MG63 (cell line): ENCODE measurements at places on chromosomes 12 and 14. TPM values are rescaled to one million over a fixed set of nuclear protein-coding genes. Genes with fewer than 3 reads are reported as not detected.

SLC25A47 gene
- total RNA-seq: not detected in 2 replicates

KRT79 gene
- total RNA-seq: not detected in 2 replicates

ESRRB gene
- 0.03 TPM in 1 of 2 replicates, not detected in the other for total RNA-seq

KRT73 gene
- total RNA-seq: not detected in 2 replicates

COPZ1 gene
- total RNA-seq: 243 and 381 TPM in 2 replicates

FAM186B gene
- total RNA-seq: not detected in 2 replicates

SLCO1B1 gene
- not detected in 2 replicates for total RNA-seq

SSPN gene
- total RNA-seq: 0.13 TPM in 1 of 2 replicates, not detected in the other
